Sciatic nerve (tissue), 2 donors: ENCODE measurements at places on chromosomes 5 and 9.

GRCh38 chr5:95822043-95822541, 434 bp downstream of the GLRX start:
- DNase-seq = no peak

GRCh38 chr5:74685979-74686631, 1.1 kb downstream of the HEXB start:
- DNase-seq = no peak

GRCh38 chr5:375921-376798, 54.6 kb downstream of the AHRR start:
- peak; percentile 53 for DNase-seq

GRCh38 chr5:111392181-111392580, 120.2 kb downstream of the STARD4 start:
- no peak for DNase-seq

GRCh38 chr5:154478224-154478565, at the start of gene HAND1:
HAND1 (minus strand) TSS chr5:154478227; CDS start chr5:154478008, 219 bp downstream.
- DNase-seq = peak; percentile 65

DNA sequence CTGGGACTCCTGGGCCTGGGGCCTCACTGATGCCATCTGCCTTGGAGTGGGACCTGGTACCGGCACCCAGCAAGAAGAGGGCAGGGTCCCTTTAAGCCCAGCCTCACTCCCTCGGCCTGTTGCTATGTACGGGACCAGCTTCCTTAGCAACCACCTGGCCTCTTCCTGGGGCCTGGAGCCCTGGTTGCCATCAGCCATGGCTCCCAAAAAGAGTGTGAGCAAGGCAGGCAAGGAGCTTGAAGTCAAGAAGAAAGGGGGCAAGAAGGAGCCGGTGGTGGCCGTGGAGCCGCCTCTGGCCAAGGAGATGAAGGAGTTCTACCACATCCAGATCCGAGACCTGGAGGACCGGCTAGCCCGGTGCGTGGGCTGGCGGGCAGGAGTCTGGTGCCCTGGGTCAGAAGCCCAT, at the start of gene CFAP157:
TSS of gene CFAP157 (plus strand) at position 153 of the 406 bp plus-strand sequence. CDS start at position 197, 44 bp downstream.
- no peak for DNase-seq

DNA sequence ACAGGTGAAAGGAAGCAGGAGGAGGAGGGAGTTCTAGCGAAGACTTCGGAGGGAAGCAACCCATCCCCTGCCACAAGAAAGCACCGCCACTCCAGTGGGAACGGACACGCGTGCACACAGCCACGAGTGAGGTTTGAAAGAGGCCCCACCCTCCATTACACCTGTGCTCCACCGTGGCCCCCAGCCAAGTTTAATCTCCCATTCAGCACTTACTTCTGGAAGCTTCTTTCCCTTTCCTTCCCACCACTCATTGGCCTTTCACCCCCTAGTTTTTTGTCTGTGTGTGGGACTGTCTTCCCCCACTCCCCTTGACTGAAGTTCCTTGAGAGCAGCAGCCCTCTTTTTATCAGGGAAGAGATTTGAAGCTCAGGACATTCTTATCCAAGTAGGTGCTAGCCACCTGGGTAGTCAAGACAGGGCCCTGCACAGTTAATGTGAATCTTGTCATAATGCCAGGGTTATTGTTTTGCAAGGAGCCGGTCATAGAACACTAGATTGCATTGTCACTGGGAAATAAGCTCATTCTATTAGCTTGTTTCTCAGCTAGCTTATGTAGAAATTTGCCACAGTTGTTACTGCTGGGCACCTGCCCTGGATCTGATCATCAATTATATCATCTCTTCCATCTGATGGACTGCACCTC, 256.0 kb downstream of the DOCK8 start:
- peak; percentile 67 for DNase-seq

- no peak for DNase-seq
Measured at GRCh38 chr5:143014017-143014651, 244.0 kb downstream of the ARHGAP26 start.

DNA sequence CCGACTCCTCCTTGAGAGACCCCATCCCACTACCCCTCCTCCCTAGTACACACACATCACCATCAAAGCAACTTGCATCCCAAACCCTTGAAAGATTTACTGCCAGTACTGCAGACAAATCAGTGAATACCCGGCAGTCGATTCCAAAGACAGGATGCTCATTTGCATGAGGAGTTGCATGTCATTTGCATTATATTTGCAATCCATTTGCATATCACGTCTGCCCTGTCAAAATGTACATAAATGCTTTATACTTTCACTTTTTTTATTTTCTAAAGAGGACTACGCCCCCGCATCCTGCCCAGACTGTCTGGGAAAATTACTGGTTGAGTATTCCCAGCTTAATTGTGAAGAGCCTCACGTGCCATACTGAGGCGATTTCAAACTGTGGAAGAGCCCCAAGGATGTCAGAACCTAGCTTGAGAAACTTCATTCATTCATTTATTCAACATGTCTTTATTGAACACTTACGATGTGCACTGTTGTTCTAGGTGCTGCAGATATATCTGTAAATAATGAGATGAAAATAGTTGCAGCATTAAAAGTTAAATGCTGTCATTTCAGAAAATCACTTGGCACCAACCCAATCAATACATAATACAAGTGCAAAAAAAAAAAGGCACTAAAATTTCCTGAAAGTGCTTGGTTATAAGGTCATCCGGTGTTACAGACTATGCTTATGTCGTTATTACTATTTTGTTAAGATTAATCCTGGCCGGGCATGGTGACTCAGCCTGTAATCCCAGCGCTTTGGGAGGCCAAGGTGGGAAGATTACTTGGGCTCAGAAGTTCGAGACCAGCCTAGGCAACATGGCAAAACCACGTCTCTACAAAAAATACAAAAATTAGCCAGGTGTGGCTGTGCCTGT, 17.2 kb upstream of the SIL1 start:
- DNase-seq = no peak

- DNase-seq = peak; percentile 65
Measured at GRCh38 chr9:130766021-130766926, 68.8 kb upstream of the ABL1 start.

- DNase-seq = no peak
Measured at GRCh38 chr5:54159893-54160195, 150.5 kb downstream of the ARL15 start.

DNA sequence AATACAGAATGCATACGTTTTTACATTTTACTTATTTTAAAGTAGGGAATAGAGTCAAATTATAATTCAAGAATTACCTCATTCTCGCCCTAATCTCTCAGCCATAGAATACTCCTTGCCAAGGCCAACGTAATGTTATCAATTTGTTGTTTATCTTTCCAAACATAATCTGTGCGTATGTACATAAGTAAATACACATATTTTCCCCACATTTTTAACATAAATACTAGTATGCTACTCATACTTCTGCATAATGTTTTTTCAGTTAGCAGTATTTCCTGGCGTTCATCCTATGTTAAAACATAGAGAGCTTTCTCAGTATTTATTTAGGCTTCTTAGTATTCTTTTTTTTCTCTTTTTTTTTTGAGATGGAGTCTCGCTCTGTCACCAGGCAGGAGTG, 28.8 kb downstream of the RBM27 start:
- DNase-seq = no peak

DNA sequence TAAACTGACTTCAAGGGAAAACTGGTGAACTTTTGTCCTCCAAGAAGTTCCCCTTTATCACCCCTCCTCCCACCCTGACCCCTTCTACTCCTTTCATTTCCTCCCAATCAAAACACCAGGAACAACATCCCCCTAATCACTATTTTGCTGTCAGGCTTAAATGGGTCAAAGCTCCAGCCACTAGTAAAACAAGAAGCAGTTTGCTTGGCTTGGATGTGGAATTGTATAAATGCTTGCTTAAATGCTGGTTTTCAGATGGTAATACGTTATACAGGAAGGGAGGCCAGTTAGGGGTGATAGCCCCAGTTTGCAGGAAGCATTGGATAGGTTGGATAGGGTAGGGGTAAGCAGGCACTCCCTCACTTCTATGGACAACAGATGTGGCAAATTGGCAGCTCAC, 473.6 kb downstream of the AGTPBP1 start:
- no peak for DNase-seq

DNA sequence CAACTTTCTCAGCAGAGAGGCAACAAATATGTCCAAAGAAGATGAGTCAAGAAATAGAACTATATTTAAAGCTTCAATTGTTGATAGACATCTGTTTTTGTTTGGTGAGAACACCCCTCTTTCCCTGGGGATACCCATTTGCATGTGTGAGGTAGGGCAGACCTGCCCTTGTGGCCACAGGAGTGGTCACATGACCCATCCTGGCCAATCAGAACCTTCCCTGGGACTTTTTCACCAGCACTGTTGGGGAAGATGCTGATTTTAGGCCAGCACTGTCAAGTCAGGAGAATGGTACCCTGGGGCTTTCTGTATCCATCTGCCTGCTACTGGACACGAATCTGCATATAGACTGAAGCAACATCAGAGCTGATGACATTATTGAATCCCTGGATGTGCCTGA, 211.2 kb downstream of the CDK5RAP2 start:
- DNase-seq = no peak

DNA sequence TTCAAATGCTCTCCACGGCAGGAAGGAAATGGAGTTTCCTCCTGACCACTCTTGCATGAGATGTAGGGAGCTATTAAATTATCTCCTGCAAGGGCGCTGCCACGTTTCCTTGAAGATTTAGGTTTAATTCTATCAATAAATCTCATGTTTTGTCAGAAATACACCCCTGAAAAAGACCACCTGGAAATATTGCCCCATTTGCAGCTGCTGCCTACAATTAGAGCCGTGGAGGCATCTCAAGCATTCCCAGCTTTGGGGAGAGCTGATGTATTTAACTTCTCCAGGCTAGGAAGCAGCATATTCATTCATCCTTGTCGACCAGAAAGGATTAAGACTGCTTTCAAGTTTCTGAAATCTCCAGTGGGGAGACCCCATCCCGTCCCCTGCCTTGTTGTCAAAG, 40.5 kb downstream of the CCNJL start:
- no peak for DNase-seq

- no peak for DNase-seq
Measured at GRCh38 chr9:84827216-84827765, 157.8 kb downstream of the NTRK2 start.

DNA sequence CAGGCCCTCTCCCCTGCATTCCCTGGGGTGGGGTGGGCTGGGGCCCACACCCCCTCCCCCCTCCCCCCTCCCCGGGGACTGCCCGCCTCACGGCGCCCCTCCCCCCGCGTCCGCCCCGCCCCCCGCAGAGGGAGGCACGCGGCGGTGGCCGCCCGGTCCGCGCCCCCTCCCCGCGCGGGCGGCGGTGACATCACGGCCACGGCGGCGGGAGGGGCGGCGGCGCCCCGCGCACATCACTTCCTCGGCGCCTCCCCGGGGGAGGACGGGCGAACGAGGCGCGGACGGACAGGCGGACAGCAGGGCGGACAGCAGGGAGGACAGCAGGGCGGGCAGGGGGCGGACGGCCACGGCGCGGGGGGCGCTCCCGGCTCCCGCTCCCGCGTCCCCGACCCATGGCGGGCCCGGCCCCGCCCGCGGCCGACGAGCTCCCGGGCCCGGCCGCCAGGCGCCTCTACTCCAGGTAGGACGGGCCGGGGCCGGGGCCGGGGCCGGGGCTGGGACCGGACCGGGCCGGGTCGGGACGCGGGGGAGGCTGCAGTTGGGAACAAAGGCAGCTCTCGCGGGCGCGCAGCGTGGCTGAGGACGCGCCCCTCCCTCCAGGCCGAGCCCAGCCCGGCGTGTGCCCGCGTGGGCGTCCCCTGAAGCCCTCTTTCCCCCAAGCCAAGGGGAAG, at the start of gene GPSM1:
TSS of gene GPSM1 (plus strand) at position 236 of the 671 bp plus-strand sequence. CDS start at position 393, 157 bp downstream.
- DNase-seq = peak; percentile 83

- DNase-seq = no peak
Measured at GRCh38 chr9:2638871-2639673, 17.5 kb downstream of the VLDLR start.

- peak; percentile 56 for DNase-seq
Measured at GRCh38 chr5:464843-465590, 22.0 kb downstream of the EXOC3 start.

DNA sequence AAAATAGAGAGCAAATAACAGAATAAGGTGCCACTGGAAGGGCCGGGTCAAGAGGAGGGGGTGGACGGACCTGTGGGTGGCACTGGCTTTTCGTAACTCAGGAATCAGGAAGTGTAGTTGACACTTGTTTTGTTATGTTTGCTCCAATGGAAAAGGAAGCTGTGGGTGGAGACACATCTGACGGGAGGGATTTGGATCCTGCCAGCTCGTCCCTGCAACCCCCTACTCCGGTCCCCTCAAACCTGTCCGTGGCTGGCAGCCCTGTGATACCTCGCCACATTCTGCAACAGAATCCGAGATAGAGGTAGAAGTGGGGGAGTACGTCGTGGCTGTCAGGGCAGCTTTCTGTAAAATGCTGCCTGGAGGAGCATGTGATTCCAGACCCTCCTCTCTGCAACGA, 104.2 kb upstream of the IER5L start:
- DNase-seq = peak; percentile 58

GRCh38 chr5:124824637-124825158, 78.3 kb upstream of the ZNF608 start:
- no peak for DNase-seq

DNA sequence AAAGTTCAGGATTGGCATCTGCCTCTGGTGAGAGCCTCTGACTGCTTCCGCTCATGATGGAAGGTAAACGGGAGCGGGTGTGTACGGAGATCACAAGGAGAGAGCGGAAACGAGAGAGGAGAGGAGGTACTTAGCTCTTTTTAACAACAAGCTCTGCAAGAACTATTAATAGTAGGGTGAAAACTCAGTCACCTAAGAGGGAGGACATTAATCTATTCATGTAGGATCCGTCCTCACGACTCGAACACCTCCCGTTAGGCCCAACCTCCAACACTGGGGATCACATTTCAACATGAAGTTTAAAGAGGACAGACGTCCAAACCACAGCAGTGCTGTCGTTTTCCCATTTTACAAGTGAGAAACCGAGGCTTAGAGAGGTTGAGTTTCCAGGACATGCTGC, 173.7 kb downstream of the SLC28A3 start:
- no peak for DNase-seq

GRCh38 chr9:77679088-77679487, 31.0 kb upstream of the GNA14 start:
- no peak for DNase-seq

DNA sequence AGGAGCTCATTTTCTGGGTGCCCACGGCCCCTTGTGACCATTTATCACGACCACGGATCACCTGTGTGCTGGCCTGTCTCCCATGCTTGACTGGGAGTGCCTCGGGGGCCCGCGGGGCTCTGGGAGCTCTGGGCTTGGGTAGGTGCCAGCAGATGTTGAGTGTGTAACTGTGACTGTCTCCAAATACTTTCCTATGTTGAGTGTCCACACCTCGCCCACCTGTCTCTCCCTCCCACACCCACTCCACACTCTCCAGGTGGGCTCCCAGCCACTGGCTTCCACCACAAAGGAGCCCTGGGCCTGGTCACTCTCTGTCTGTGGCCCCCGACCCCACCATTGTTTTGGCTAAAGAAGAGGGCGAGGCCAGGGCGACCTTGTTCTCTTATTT, 196.4 kb downstream of the CDK5RAP2 start:
- no peak for DNase-seq

DNA sequence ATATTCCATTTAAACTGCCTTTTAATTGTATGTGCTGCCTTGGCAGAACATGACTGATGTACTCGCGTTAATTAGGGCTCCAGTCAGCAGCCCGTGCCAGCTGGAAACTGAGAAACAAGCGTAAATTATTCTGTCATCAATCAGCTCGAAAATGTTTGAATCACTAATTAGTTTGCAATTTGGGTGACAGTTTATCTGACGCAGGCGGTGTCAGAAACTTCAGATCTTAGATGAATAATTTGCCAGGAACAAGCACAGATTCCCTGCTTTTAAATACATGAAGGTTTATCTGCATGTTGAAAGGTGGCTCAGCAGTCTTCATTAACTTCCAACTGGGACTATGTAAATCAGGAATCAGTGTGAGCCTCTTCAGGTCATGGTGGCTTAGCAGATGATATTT, 176.0 kb upstream of the TLE4 start:
- DNase-seq = no peak
